ENCODE measurements at places on chromosomes 3 and 15.
A peak's percentile ranks its signal among the peaks of the same experiment; 100 is the strongest.

DNA sequence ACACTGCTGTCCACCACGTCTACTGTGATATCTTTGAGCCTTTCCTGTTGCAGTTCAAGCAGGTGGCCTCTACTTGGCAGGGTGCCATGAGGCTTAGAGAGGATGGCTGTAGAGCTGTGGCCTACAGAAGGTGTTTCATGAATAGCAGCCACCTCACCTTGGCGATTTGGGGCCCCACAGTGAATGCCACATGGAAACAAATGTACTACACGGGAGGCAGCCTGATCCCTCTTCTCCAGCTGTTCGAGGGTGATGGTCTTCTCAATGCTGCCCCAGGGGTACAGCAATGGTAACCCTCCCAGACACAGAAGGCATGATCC is 70.7 kb downstream of the FAM43A start:
- no peak for DNase-seq

- DNase-seq = no peak
Measured at GRCh38 chr3:195302431-195302830, 31.5 kb upstream of the XXYLT1 start.

GRCh38 chr15:62994439-62994838 is 48.1 kb upstream of the TPM1 start:
- no peak for DNase-seq

DNA sequence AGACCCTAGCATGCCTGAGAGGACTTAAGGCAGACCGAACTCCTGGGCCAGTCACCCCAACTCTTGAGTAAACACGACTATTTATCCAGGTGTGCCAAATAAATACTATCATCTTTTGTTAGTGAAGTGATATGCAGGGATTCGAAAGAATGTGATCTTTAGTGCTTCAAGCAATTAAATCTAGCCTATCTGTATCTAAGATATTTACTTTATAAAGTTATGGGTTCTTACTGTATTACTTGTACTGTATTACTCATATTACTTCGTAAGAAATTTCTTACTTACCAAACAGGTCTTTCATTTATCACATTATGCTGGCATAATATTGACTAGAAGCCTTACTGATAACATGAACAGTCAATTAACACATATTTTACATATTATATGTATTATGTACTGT is 211.6 kb upstream of the NECTIN3 start:
- no peak for DNase-seq

- no peak for DNase-seq
Measured at GRCh38 chr15:40064231-40064894, 25.4 kb upstream of the SRP14 start.

GRCh38 chr3:14595561-14595960 is 55.4 kb upstream of the GRIP2 start:
- DNase-seq = no peak

DNA sequence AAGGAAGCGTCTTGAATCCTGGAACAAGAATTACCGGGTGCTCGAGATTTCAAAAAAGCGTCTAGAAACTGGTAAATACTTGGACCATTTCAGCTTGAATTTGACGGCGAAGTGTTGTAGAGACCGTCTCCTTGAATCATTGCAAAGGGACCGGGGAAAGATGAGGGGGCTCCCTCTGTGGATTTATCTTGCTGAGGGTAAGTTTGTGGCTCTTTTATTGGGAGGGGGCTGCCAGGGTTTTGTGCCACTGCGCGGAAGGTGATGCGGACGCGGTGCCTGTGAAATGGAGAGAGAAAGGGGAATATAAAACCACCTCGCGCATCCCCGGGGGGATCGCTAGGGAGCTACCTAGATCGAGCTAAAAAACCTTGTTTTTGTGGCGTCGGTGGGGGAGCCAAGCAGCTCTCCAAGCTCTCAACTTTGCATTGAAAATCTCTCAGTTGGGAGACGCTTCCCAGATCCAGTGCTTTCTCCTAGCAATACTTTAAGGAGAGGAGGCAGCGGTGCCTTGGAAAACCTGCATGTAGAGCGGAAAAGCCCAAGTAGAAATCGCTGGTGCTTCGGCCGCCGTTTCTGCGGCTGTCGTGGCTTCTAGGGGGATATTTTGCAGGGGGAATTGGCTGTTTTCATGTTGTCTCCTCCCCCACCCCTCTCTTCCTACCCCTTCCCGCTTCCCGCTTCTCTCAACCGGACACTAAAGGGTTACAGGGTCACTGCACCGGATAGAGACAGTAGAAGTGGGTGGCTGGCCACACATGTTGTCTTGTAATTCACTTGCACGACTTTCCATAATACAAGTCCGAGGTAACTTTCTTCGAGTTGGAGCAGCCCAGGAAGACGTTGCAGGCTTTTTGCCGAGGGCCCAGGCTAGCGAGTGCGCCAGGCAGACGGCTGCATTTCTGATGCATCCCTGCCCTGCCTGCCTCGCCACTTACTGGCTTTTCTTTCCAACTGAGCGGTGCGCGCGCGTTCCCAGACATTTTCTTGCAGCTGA is 187.6 kb downstream of the NLGN1 start:
- no peak for DNase-seq

DNA sequence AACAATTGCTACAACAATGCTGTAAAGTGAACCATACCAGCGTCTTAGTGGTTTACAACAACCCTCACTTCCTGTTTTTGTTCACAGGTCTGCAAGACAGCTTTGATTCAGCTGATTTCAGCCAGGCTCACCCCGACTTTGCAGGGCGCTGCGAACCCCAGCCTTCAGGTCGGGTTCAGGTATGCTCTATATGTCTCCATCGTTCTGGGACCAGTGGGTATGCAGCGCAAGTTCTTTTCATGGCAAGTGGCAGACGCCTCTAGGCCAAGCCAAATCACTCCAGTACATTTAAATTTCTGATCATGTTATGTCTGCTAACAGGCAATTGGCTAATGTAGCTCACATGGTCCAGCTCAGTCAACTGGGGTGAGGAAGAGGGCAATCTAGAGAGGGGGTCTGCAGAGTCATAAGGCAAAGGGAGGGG is 52.4 kb upstream of the RGMA start:
- peak; percentile 12 for DNase-seq

- no peak for DNase-seq
Measured at GRCh38 chr3:171672124-171672523, 138.2 kb downstream of the PLD1 start.

DNA sequence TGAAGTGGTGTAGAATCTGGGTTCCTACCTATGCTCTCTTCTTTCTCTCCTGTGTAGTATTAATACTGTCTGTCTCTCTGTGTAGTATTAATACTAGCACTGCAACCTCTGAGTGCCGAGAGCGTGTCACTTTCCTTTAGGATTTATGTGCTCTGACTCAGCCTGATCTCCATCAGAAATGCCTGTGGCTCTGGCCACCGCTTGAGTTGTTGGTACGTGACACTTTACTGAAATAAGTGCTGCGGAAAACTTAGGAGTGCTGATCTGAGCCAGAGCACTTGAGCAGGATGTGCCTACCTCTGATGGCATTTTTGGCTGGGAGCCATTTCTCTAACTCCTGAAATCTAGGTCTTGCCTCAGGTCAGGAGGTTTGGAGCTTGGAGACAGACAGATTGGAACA is 807.4 kb downstream of the SQOR start:
- DNase-seq = no peak

- no peak for DNase-seq
Measured at GRCh38 chr3:160163229-160163878, 61.9 kb upstream of the C3orf80 start.

GRCh38 chr3:150761831-150762661 is 923 bp downstream of the SIAH2 start:
- no peak for DNase-seq

GRCh38 chr3:160826408-160826807 is 70.4 kb downstream of the PPM1L start:
- DNase-seq = no peak

GRCh38 chr3:166071-166470 is 30.5 kb upstream of the CHL1 start:
- DNase-seq = no peak

DNA sequence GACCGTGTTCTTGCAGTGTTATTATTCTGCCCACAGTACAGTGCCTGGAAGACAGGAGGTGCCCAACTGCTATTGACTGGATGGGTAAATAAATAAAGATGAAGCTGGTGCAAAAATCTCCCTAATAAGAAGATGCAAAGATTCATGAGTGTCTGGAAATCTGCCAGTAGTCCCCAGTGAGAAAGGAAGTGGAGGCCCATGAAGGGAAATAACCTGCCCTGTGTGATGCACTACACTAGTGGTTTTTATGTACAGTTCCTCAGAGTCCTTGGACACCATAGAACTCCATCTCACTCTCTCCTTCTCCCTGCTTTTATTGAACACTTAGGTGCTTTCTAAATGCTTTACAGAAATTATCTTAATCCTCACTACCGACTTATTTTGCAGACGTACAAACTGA is 8.3 kb upstream of the SUCLG2 start:
- no peak for DNase-seq

GRCh38 chr3:191357909-191358308 is 27.6 kb upstream of the UTS2B start:
- DNase-seq = no peak

DNA sequence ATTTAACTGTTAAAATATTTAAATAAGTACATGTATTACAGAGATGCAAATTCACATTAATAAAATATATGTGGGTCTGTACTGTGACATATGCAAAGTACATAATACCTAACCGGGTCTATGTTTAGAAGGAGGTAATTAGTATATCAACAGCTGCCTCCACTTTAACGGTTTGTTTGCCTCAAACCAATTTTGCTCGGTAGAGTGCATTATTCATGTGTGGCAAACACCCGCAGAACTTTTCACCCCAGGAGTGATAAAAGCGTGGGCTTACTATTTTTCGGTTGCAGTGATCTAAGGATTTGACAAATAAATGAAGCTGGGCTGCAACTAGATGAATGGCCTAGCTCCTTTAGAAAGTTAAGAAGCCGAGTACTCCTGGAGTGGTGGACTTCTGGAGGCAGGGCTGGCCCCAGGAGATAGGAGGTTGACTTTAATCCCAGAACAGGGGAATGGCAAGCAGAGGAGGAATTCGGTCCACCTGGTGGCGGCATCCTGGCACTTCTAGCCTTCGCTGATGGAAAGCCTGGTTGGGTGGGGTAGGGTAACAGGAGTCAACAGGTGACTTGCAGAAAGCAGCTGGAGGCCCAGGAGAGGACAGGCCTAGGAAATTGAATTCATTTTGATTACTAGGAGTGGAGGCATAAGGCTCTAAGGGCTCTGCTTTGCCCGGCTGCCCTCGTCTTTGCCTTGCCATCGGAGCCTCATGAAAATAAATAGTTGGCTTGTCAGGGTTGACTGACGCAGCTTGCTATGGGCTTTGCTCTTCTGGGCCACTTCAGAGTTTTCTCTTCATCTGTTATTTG is 2.4 kb downstream of the SLCO3A1 start:
- DNase-seq = no peak

- DNase-seq = no peak
Measured at GRCh38 chr3:127637971-127638370, 9.0 kb downstream of the PODXL2 start.

DNA sequence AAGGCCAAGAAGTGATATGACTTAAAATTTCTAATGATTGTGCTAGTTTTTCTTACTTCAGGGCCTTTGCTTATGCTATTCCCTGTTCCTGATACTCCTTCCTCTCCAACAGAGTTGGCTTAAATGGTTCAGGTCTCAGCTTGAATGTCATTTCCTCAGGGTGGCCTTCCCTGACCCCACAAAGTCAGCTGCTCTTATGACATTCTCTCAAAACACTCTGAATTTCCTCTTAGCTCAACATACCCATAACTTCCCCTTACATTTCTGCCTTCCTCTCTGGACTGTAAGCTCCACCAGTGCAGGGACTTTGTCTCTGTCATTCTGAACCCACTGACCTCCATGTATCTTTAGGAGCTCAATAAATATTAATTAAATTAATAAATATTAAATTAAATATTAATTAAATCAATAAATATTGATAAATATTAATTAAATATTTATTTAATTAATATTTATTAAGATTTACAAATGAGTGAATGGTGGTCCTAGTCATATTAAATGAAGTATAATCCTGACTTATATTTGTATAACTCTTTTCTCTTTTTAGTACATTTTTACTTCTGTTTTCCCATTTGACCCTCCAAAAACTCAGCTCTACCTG is 17.9 kb upstream of the TMCC1 start:
- no peak for DNase-seq

DNA sequence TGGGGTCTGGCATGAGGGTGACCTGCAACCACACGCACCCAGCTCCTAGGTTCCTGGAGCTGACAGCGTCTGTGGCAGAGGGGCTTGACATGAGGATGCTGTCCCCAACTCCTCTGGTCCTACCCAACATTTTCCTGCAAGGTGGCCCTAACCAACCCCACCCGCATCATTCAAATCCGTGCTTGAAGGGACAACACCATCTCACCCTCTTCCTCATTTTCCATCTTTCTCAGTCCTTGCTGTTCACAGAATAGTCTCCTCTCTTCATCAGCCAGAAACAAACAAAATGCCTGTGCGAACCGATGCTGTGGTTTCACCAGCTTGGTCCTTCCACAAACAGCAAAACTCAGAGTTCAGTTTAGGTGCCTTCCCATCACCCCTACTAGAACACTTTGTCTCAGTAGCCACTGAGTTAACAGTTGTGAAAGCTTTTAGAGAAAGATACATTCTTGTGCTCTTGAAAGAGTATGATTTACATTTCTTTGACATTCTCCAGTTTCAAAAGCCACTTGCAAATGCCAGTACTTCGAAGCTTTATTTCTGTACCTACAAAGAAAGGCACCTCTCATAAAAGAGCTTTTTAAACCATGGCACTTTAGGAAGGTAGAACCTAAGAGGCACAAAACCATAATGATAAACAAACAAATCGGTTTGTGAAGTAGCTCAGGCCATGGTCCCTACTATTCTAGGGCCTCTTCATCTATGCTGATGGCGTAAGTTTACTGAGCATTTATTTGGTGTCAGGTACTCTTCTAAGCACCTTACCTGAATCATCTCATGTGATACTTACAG is 360.1 kb downstream of the SHQ1 start:
- no peak for DNase-seq

GRCh38 chr15:31161951-31162350 is 60.4 kb upstream of the TRPM1 start:
- DNase-seq = no peak

GRCh38 chr15:34367101-34368081 is at the start of gene LPCAT4:
LPCAT4 (minus strand) TSS chr15:34367196; CDS start chr15:34367100, 96 bp downstream.
- peak; percentile 86 for DNase-seq

GRCh38 chr3:38480930-38481329 is 15.2 kb upstream of the EXOG start:
- DNase-seq = no peak

- no peak for DNase-seq
Measured at GRCh38 chr3:99951701-99952100, 134.0 kb downstream of the CMSS1 start.

DNA sequence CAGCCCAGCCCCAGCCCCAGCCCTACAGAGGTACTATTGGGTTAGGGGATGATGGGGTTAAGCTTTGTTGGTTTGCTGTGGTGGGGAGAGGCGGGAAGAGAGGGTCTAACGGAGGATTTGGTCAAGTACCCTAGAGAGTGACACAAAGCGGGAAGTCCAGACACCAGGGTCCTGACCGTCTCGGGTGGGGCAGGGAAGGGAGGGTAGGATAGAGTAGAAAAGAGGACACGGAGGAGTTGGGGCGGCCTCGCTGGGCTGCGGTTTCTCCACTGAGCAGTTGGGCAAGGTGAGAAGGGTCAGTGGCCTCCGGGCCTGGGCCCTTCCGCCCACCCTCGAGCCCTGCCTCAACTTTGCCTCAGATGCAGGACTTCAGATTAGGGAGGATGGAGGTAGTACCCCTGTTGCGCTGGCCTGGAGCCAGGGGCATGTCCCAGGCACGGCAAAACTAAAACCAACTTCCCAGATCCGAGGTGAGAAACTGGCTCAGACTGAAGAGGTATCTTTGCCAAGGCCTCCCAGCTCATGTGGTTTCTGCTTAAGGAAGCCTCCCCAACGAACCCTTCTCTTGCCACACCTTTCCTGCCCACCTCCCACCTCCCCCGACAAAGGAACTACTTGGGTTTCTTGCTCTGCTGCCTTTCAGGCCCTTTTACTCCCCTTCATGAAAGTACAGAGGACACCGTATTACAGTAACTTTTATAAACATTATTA is 551 bp downstream of the PML start:
- DNase-seq = no peak
